ENCODE measurements at places on chromosomes 12 and 14.
A peak's percentile ranks its signal among the peaks of the same experiment; 100 is the strongest.

- DNase-seq, result no peak
Observed at GRCh38 chr12:53927220-53928029, 11.2 kb upstream of the HOXC13 start.

DNA sequence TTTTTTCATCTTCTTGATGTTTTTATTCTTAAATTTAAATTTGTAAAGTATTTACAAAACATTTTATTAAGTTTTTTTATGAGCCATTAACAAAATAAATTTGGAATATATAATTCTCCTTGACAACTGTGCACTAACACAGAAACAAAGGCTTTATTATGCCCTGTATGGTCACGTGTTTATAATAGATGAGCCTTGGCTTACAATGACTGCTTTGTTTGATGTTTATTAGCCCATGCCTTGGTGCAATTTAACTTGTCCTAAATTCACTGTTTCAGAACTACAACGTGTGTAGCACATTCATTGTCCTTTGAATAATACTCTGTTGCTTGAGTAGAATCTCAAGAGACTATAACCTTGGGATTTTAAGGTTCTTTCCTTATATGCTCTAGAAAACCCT lies 59.8 kb downstream of the CNTN1 start:
- no peak for DNase-seq

GRCh38 chr12:7868391-7868790 lies 4.3 kb downstream of the SLC2A14 start:
- no peak for DNase-seq

GRCh38 chr14:22597771-22598098 lies 365 bp upstream of the ABHD4 start:
- DNase-seq, result no peak

DNA sequence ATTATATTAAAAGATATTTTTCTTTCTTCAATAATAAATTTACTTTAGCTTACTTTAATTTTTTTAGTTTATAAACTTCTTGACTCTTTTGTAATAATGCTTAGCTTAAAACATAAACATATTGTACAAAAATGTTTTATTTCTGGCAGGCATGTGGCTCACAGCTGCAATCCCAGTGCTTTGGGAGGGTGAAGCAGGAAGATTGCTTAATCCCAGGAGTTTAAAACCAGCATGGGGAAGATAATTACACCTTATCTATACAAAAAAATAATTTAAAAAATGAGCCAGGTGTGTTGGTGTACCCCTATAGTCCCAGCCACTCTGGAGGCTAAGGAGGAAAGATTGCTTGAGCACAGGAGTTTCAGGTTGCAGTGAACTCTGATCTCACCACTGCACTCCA lies 120.7 kb downstream of the GPHN start:
- DNase-seq, result no peak

- DNase-seq, result no peak
Observed at GRCh38 chr12:120711411-120711810, 1.2 kb downstream of the UNC119B start.

GRCh38 chr14:66121859-66122258 lies 364.3 kb upstream of the CCDC196 start:
- no peak for DNase-seq

- DNase-seq, result peak; percentile 32
Observed at GRCh38 chr12:124321040-124321481, 26.2 kb downstream of the RFLNA start.

GRCh38 chr12:96112733-96113132 lies 77.3 kb upstream of the LTA4H start:
- no peak for DNase-seq

GRCh38 chr12:89862511-89863445 lies 154.1 kb upstream of the ATP2B1 start:
- DNase-seq, result no peak

DNA sequence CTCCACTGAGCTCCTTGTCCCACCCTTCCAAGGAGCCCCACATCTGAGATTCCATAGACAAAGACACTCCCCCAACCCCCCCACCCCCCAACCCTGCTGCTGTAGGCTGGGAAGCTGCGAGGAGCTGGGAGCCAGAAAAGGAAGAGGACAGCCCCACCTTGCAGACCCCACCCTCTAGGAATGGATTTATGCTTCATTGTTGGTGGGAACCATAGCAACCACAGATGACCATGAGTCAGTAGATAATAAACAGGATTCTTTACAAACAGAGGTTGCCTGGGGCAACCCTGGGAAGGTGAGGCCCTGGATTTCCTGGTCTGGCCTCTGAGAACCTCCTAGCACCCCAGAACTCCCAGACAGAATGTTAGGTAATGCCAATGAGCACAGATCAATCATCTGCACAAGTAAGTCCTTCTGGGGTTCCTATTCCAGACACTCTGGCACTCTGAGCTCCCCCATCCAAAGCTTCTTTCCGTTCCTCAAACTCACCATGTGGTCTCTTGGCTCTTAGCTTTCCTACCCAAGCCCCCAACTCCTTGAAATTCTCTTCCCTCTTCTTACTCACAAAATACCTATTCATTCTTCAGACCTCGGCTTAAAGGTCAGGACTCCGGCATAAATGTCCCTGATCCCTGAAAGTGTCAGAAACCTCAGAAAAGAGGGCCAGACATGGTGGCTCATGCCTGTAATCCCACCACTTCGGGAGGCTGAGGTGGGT lies 15.2 kb upstream of the PLEKHG6 start:
- DNase-seq, result no peak

- no peak for DNase-seq
Observed at GRCh38 chr14:38867561-38868150, 235.4 kb downstream of the SEC23A start.

- no peak for DNase-seq
Observed at GRCh38 chr12:101694986-101695385, 2.5 kb upstream of the CHPT1 start.

- no peak for DNase-seq
Observed at GRCh38 chr14:51203881-51204280, 36.2 kb upstream of the TMX1 start.

DNA sequence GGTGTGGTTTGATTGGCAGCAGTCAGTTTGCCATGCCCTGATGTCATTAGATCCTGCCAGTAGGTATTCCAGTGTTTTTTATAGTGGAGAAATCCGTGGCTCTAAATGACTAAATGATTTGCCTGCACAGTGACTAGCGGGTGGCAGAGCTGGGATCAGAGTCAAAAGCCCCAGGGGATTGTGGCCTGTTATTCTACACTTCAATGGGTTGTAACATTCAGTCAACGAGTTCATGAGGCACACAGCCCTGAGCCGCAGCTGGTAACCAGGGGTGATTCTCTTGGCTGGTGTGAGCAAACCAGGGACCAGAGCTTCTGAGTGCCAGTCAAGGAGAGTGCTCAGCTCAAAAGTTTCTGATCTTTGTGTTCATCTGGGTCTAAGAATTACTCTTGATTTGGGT lies 1.8 kb downstream of the MYH6 start:
- no peak for DNase-seq

- DNase-seq, result no peak
Observed at GRCh38 chr14:95668235-95668772, 17.9 kb upstream of the TCL1B start.

Data from activated T-helper 1 cell treated with anti-CD3 and anti-CD28 coated beads, Interleukin-2, amount 50 U/mL, for 16 hours (primary cell).